ENCODE measurements at places on chromosomes 12 and 14.

DNA sequence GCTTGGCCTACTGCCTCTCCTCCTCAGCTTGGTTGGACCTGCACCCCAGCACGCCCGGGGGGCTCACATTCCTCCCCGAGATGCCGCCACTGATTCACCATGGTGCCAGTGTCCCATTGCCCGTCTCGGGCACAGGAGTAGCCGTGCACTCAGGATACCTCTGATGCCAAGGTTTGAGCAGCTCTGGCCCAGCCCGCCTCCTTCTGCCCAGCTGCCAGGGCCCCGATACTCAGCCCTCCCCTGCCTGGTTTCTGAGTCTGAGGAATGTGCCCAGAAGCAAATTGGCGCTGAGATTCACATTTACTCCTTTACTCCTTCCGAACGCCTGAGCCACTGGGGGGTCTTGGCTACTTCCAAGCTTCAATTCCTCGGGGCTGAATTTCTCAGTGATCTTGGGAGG, 63.5 kb downstream of the NINJ2 start:
- no peak for DNase-seq

DNA sequence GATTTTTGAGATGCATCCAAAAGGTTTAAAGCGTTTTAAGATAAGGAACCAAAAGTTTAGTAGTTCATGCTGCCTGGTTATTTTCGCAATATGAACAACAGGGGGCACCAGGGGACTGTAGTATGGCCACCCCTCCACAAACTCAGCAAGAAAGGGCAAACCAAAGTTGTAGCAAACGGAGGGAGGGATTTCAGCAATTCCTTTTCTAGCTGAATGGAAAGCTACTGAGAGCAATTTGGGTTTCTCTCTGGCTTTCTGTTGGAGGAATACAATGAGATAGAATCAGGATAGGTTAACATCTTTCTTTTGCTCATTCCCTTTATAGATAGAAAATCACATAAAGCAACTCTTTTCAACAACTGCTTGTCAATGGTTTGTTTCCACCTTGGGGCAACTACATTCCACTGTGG, 62.5 kb downstream of the DRAM1 start:
- peak; percentile 45 for DNase-seq

DNA sequence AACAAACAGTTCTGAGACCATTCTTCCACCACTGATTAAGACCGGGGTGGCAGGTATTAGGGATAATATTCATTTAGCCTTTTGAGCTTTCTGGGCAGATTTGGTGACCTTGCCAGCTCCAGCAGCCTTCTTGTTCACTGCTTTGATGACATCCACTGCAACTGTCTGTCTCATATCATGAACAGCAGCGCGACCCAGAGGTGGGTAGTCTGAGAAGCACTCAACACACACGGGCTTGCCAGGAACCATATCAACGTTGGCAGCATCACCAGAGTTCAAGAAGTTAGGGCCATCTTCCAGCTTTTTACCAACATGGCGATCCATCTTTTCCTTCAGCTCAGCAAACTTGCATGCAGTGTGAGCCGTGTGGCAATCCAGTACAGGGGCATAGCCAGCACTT, 16.9 kb downstream of the AEBP2 start:
- DNase-seq: no peak

DNA sequence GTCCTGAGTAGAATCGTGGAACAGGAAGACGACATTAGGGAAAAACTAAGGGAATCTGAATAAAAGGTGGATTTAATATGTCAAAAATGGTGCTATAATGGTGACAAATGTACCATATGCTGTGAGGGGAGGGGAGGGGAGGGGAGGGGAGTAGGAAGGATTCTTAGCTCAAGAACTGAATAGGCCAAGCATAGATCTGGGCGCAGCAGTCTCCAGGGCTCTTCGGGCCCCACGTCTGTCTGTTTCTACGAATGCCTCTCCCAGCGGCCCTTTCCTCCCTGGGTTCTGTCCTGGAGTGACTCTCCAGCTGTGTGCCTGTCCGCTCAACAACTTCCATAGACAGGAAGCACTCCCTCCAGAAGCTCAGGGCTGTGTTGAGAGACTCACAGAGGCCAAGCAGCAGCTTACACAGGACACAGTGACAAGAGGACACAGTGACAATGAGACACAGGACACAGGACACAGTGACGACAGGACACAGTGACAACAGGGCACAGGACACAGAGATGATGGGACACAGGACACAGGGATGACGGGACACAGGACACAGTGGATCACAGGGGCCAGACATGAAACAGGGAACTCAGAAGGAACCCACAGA, 42.4 kb upstream of the PPP2R5C start:
- DNase-seq: no peak

GRCh38 chr12:65325183-65325582, 46.7 kb downstream of the MSRB3 start:
- no peak for DNase-seq

- peak; percentile 16 for DNase-seq
Measured at GRCh38 chr14:77301103-77301502, 19.6 kb downstream of the POMT2 start.

DNA sequence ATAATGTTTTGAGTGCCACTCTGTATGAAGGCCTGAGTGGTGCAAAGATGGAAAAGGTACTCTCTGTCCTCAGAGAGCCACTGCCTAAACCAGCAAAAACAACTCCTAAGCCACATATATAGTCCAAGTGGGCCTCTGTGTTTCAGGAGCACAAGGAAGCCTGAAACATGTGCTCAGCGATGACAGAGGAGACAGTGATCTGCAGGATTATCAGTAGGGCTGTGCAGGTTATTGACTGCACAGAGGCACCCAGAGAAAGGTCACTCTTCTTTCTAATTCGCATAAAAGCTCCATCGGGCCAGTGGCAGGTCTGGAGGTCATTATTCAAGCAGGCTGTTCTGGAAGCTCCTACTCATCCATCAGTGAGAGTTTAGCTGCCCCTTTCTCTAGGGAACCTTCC, 361.9 kb downstream of the BCL11B start:
- no peak for DNase-seq

DNA sequence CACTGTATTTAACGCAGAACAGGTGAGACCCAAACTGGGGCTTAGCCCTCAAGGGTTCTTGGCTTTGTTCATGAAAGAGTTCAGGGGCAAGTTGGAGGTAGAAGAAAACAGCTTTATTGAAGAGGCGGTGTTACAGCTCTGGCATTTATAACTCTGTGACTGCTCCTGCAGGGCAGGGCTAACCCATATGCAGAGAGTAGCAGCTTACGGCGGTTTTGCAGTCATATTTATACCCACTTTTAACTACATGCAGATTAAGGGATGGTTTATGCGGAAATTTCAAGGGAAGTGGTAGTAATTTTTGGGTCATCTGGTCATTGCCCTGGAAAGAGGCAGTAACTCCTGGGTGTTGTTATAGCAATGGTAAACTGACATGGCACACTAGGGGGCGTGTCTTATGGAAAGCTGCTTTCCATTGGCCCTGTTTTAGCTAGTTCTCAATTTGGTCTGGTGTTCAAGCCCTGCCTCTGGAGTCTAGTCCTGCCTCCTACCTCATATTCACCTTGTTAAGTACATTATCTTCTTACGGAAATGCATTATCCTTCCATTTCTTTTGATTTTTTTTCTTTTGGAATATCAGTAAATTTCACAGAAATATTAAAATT, 1.8 kb upstream of the IAPP start:
- no peak for DNase-seq

DNA sequence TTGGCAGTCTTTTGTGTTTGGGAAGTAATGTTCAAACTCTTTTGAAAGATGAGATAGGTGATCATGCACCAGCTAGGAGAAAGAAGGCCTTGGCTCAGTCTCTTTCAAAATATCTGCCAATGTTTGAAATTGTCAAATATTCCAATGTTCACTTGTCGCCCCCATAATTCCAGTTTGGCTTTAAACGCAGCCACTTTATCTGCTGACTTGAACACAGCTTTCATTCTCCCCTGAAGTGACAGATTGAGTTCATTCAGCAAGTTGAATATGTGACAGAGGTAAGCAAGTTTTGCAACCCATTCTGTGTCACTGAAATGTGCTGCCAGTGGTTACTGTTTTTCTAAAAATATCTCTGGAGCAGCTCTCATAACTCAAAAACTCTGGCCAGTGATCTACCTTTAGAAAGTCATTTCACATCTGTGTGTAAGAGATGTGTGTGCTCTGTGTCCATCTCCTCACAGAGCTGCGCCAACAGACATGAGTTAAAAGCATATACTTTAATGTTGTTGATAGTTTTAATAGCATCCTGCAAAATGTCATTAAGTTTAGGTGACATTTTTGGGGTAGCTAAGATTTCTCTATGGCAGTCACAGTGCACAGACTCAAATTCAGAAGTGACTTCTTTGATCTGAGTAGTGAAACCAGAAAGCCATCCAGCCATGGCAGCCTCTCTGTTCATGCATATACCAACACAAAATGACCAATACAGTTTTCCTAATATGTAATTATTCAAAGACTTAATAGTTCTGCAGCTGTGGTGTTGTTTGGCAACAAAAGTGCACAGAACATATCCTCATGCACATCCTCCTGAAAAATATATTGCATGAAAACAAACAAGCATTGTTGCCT, 614.3 kb upstream of the MIS18BP1 start:
- no peak for DNase-seq

Measured in activated T-helper 1 cell treated with anti-CD3 and anti-CD28 coated beads, Interleukin-12 subunit alpha, Interleukin-12 subunit beta, Interleukin-2, Interleukin-4 antibody, amounts not matched to agents 30 ng/mL and 10 ng/mL and 1 ng/mL, durations not matched to agents 14 hours and 24 hours and 36 hours (primary cell).